ENCODE measurements at places on chromosomes 7 and 10.

- DNase-seq = peak; percentile 75
Observed at GRCh38 chr7:50552921-50553320, 12.3 kb downstream of the DDC start.

DNA sequence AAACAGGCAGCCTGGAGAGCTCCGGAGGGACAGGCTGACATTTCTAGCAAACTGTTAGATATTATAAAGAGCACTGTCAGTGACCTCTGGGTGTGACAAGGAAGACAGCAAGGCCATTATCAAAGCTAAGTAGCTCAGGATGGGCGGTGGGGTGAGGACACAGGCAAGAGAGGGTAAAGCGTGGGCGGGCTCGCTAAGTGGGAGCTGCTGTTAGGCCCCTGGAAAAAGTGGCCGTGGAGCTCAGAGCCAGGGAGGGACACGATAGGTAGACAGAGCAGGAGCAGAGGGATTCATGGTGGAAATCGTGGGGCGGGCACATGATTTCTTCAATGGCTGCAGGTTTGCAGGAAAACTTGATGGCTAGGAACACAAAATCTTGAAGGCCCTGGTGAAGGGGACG, 51.4 kb upstream of the NPS start:
- DNase-seq = no peak

- DNase-seq = no peak
Observed at GRCh38 chr10:124349231-124349995, 69.3 kb downstream of the OAT start.

DNA sequence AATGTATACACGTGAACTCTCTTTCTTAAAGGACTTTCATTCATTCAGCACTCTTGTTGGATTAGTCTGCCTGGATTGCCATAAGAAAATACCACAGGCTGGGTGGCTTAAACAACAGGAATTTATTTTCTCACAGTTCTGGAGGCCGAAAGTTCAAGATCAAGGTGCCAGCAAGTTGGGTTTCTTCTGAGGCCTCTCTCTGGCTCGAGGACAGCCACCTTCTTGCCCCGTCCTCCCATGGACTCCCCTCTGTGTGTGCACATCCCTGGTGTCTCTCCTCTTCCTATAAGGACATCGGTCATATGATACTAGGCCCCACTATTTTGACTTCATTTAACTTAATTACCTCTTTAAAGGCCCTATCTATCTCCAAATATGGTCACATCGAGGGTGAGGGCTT, 110.4 kb upstream of the BMPER start:
- DNase-seq = no peak

GRCh38 chr10:25508112-25508815, 333.5 kb downstream of the GPR158 start:
- no peak for DNase-seq

DNA sequence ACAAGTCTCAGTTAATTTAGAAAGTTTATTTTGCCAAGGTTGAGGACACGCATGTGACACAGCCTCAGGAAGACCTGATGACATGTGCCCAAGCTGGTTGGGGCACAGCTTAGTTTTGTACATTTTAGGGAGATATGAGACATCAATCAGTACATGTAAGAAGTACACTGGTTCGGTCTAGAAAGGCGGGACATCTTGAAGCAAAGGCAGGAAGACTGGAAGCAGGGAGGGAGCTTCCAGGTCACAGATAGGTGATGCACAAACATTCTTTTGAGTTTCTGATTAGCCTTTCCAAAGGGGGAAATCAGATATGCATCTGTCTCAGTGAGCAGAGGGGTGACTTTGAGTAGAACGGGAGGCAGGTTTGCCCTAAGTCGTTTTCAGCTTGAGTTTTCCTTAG, 29.4 kb upstream of the LANCL2 start:
- DNase-seq = no peak

DNA sequence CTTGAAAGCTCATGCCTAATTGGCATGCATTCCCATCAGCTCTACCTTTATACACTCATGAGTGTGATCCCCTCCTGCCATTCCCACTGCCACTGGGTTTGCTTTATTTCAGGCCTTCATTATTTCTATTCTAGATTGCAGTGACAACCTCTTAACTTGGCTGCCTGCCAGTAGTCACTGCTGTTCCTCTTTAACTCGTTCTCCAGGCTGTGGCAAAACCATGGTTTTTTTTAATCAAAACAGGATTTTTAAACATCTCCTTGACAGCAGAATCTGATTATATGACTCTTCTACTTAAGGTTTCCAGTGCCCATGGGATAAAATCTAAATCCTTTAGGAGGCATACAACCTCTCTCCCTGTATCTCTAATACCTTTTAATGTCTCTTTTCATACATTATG, 223.7 kb upstream of the PCDH15 start:
- DNase-seq = no peak

GRCh38 chr10:114491933-114492332, 87.6 kb upstream of the AFAP1L2 start:
- no peak for DNase-seq

Data from nephron progenitor cell (in vitro differentiated cells).